ENCODE measurements at places on chromosomes 12 and 14. TPM values are rescaled to one million over a fixed set of nuclear protein-coding genes. Genes with fewer than 3 reads are reported as not detected.

The TAS2R14 gene
- total RNA-seq, result 2.9 TPM

The OR4K13 gene
- total RNA-seq, result not detected

GRCh38 chr12:40156021-40156764 lies 50.3 kb upstream of the SLC2A13 start:
- no peak for DNase-seq

- DNase-seq, result no peak
These were observed 604 bp upstream of the ARHGEF25 start for GRCh38 chr12:57610554-57611107.

DNA sequence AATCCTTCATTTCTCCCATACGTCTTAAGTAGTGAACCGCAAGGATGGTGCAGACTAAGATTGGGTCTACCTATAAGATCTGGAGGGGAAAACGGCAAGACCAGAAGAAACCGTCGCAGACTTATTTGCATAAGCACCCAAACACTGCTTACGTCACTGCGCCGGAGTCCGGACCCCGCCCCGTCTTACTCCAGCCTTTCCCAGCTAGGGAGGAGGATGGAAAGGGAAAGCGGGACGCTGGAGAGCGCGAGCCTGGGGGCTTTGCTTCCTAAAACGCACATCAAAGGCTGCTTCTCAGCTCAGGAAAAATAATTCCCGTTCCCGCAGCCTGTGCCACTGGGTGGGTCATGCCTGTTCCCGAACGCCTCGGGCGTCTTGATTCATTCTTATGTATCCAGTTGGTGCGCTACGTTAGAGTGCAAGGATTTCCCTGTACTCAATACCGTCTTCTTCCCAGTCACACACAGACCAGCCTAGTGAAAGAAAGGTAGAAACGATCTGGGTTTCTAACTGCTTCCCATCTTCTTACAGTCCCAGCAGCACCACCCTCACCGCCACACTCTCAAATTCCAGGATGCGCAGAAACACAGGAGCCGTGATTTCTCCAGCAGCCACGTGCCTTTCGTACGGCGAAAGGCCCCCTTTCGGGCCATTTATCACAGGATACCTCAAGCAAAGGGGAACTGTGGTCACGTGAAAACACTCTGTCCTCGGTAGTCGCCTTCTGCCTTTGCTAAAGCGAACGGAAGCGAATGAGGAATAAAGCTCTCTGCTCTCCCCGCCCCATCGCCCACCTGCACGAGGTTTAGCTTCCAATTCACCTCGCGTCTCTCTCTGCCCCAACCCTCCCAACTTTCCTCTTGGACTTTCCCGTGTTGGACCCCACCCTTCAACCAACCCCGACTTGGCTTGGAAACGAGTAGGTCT lies 1.1 kb downstream of the SLC6A15 start:
- DNase-seq, result peak; percentile 69

DNA sequence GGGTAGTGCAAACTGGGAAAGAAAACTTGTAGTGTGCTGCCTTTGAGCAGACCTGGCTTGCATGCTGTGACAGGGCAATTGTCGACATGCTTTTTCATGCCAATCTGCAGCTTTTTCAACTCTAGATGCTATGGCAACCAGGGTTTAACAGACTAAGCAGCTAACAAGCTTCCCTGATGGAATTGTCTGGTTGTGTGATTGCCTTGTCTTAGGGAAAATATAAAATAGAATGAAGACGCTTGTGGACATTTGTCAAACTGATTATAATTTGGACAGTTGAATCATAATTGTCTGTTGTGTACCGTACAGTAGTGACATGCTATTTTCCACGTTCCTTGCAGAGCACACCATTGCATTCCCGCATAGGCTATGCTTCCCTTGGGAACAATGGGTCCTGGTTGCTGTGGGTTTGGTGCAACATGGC lies 113.0 kb downstream of the FOXG1 start:
- DNase-seq, result no peak

DNA sequence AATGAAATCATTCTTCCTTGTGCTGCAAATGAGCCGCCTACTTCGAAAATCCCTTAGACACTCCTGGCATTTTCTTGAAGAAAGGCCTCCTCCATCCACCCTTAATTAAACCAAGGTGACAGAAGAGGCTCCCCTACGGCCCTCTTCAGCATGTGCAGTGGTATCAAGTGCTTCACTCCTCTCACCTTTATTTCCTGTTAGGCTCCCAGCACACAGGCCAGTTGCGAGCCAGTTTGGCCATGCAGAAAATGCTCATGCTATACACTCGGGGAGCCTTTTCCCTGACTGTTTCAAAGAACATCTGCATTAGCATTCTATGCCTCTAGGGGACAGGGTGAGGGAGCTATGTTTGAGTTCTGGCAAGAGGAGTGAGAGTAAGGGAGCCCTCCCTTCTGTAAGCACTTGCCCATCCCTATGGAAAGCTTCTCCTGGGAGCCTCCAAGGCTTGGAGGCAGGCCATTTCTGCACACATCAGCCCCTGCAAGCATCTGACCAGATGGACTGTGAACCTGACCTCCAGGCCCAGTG lies 291.5 kb downstream of the RPS29 start:
- DNase-seq, result no peak

All from Calu3 (cell line).